HS-27A (cell line): ENCODE measurements at places on chromosomes 12 and 14.
A peak's percentile ranks its signal among the peaks of the same experiment; 100 is the strongest.

GRCh38 chr12:89856431-89856830 lies 147.8 kb upstream of the ATP2B1 start:
- DNase-seq = no peak

DNA sequence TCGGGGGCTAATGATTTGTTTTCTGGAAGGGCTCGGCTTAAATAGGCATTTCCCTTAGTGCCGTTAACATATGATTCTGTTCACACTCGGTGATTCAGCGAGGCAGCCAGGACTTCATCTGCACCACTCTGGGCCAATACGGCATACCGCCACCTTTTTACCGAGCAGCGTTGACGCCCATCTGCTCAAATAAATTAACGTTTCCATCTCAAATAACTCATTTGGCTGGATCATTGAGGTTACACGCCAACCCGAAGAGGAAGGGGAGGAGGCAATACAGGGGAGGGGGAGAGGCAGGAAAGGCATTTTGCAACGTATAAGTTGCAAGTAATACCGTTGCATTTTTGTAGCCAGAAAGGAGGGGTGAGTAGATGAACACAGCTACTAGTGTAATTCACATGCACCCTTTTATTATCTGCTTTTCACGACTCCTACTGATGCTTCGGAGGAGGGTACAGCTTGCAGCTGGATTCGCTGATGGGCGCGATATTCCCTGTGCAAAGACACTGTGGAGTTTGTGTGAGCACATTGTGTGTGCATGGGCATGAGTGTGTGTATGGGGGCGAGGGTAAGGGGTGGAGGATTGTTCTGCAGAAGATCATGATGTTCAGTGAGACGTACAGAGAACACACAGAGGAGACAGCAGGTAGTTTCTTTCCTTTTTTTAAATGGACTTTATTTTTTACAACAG lies 45.9 kb downstream of the MAP1LC3B2 start:
- DNase-seq = no peak

DNA sequence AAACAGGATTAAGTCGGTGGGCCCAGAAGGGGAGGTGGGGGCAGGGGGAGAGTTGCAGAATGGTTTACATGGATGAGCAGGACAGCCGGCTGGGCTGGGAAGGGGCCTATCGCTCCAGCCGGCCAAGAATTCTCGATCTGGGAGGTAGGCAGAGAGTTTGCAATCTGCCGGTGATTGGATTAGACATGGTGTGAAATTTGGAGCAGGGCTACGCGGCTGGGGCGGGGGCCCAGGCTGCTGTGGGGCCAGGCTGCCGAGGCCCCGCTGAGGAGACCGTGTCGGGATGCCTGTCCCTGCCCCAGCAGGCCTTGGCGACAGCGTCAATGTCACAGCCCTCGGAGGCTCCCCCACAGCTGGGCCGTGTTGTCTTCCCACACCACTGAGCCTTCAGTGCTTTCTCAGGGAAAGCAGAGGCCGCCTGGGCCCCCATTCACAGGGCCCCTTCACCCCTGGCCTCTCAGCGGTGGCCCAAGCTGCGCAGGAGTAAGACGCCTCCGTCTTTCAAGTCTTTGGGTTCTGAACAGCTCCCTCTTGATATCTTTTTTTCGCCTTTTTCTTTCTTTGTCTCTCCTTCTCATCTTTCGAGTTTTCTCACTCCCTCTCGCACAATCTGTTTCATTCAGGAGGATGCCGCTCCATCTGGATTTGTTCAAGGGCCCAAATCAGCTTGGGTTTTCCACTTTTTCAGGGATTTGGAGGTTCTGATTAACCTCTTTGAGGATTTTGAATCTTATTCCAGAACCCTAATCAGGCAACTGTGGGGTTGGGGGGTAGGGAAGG lies 117.5 kb upstream of the PARP11 start:
- no peak for DNase-seq

- DNase-seq = no peak
Measured at GRCh38 chr12:49979016-49979586, 6.4 kb downstream of the AQP6 start.

DNA sequence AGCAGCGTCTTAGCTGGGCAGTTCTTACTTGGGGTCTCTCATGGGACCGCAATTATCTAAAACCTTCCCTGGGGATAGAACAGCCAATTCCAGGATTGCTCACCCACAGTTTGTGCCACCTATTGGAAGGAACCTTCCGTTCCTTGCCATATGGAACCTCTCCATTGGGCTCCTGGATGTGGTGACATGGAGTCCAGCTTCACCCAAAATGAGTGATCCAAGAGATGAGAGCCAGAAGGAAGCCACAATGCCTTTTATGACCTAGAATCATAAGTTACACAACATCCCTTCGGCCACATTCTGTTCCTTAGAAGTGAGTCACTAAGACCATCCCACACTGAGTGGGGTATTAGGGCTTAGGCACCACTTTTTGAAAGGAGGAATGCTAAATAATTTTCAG lies 164.4 kb downstream of the FBXL14 start:
- DNase-seq = peak; percentile 95

- DNase-seq = no peak
Measured at GRCh38 chr12:89574736-89575208, 48.9 kb upstream of the POC1B start.

DNA sequence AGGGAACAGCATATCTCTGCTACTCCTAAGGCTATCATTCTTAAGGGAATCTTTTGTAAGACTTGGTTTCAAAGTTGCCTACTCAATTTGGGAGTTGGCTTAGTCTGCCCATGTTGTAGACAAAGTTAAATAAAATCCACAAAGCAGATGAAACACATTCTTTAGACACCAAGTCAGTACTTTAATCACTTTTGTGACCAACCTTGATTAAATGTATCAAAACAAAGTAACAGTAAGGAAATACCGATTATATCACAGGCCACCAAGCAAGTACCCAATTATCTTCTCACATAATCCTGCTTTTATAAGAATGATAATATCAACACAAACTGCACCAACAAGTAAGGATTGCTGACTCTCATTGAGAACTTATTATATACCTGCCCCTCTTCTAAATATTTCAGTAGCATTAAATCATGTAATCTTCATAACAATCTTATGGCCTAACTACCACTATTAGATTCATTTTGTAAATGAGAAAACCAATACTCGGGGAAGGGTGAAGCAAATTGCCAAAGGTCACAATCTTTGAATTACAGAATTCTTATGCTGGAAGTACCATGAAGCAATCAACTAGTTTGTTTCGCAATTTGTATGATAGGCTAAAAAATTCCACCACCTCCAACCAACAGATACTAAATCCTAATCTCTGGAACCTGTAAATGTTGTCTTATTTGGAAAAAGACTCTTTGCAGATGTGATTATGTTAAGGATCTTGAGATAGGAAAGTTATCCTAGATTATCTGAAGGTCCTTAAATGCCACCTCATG lies 12.6 kb upstream of the DIO2 start:
- no peak for DNase-seq

GRCh38 chr12:66751432-66752113 lies 72.7 kb upstream of the GRIP1 start:
- no peak for DNase-seq

DNA sequence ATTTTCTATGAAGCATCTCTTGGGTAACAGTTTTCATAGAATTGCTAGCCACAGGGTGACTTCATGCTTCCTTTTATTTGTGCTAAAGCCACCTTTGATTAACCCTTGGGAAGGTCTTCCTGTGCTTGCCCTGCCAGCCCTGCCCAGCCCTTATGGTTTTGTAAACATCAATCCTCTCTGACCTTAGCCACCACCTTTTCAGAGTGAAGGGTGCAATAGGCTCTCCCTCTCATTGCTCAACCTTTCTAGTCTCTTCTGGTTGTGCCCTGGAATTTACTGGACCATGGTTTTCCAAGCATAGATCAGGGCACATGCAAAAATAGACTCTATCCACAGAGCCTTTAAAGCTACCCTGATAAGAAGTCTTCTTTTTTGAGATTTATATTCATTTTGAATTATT lies 77.7 kb upstream of the FRMD6 start:
- no peak for DNase-seq

- no peak for DNase-seq
Measured at GRCh38 chr12:16163901-16164300, 113.6 kb downstream of the SLC15A5 start.

DNA sequence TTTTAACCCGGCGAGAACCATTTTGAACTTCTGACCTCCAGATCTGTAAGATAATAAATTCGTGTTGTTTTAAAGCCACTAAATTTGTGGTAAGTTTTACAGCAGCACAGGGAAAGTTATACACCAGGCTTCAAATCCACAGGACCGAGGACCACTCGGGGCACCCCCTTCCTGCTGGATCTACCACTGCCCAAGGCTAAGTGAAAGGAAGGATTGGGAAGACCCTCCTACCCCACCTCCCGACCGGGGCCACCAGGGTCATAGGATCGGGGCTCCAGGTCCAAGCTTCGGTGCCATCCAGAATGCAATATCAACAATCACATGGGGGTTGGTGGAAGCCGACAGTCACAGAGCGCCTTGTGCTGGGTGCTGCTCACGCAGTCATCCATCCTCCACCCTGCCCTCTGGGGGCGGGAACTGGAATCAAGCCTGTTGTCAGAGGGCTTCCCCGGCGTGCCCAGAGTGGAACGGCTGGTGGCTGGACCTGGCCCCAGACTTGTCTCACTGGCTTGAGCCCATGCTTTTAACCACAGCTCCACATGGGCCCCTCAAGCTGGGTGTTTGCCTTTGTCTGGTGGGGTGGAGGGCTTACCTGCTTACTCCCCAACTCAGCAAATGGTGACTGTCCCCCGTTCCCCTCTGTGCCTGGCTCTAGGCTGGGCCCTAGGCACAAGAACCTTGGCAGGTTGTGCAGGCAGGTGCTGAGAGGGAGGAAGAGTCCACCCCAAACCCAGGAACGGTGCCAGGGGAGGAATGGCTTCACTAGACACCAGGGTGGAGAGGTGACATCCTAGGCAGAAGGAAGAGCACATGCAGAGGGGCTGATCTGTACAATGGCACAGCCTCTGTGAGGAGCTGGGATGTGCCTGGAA lies 180.3 kb upstream of the RTL1 start:
- no peak for DNase-seq

GRCh38 chr14:58794993-58795762 lies 157.4 kb downstream of the DACT1 start:
- DNase-seq = no peak

DNA sequence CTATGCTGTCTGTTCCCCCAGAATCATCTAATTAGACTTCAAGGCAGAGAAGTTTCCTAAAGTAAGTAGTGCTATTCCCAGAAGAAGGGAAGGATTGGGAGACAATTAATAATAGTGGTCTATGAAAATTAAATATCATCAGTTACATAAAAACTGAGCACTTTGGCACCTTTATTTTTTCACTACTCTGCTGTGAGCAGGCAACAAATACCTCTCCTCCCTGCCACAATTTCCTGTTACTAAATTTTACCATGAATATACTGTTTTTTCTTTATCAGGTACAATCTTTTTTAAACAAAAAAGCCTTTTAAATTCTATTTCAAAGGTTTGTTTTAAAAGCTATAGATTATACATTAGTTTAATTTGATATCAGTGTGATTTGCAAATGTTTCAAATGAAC lies 29.4 kb upstream of the KRAS start:
- DNase-seq = no peak

- DNase-seq = no peak
Measured at GRCh38 chr14:79575032-79575431, 636.3 kb downstream of the DIO2 start.

GRCh38 chr14:90503582-90503981 lies 106.8 kb downstream of the CALM1 start:
- no peak for DNase-seq

- no peak for DNase-seq
Measured at GRCh38 chr12:50197297-50197727, 30.1 kb upstream of the CERS5 start.

GRCh38 chr14:71232506-71232905 lies 325.2 kb downstream of the PCNX1 start:
- no peak for DNase-seq

DNA sequence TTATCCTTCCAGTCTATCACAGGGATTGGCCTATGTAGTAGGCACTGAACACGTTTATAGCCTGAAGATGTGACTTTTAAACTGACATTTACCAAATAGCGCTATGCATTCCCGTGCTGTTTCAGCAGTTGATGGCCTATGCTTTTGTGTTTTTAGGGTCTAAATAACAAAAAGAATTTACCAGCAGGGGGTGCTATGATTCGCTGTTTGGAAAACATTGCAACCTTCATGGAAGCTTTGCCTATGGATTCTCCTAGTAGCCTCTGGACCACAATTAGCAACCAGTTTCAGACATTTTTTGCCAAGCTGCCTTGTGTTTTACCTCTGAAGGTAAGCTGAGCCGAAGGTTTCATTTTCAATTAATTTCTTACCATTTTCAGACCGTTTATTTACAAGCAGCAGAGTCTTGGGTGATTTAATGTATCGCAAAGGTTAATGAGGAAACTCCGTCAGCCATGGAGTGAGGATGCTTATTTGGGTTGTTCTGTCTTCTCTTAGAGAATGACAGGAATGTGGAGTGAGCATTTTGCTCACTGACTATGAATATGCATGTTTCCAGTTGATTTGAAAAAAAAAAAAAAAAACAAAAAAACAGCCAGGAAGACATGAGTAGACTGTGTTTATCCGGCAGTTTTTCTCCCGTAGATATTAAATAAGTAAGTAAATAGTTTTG lies 133.1 kb downstream of the PRIMA1 start:
- peak; percentile 8 for DNase-seq

DNA sequence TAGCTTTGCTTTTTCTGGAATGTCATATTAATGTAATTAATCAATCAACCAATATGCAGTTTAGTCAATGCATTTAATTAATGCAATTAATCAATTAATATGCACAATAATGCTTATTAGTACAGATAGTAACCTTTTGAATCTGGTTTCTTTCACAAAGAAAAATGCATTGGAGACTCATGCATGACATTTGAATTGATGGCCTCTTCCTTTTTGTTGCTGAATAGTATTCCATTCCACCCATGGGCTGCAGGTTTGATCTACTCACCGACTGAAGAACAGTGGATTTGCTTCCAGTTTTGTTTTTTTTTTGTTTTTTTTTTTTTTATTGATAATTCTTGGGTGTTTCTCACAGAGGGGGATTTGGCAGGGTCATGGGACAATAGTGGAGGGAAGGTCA lies 13.1 kb upstream of the GPR132 start:
- no peak for DNase-seq

DNA sequence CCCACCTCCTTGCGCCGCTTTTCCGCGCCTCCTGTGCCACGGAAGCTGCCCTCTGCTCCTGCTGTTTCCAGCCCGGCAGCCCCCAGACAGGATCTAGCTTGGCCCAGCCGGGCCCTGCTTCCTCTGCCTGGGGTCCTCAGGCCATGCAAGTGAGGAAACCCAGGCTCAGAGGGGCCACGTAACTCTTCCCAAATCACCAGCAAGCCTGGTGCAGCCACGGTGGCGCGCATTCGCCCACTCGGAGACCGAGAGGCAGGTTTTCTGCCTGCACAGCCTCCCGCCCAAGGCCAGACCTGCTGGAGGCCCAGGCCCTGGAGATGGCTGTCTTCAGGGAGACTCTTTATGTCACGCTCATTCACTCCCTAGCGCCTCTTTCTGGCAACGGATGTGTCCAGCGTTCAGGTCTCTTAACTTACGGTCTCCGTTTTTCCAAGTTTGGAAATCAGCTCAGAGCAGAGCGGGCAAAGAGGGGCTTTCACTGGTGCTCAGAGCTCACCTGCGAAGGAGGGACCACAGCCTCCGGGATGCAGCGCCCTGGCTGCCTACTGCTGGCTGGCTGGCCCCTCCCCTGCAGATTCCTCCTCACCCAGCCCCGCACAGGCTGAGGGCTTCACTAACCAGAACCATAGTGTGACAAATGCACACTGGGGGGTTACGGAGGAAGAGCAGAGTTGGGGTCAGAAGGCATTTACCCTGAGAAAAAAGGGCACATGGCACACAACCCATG lies 20.6 kb upstream of the CEP170B start:
- DNase-seq = no peak
